ENCODE measurements at places on chromosomes 5 and 9.

DNA sequence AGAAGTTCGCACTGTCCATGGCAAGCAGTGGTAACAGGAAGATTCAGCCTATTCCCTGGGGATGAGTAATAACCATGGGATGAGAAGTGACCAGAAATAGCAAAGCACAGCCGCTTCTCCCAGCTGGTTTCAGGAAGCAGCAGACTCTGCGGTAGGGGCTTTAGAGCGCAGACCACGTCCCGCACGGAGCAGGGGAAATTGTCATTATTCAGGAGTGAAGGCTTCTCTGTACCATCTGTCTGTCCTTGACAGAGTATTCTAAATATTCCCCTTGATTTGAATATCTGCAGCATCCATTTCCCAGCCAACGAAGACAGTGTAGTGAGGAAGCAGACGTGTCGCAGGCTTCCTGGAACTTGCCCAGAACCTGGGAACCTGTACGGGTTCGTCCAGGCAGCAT, 159.6 kb downstream of the NXNL2 start:
- DNase-seq: no peak

- no peak for DNase-seq
Observed at GRCh38 chr5:935510-936084, 42.9 kb downstream of the TRIP13 start.

GRCh38 chr9:98880311-98881015, 63.2 kb upstream of the COL15A1 start:
- DNase-seq: no peak

DNA sequence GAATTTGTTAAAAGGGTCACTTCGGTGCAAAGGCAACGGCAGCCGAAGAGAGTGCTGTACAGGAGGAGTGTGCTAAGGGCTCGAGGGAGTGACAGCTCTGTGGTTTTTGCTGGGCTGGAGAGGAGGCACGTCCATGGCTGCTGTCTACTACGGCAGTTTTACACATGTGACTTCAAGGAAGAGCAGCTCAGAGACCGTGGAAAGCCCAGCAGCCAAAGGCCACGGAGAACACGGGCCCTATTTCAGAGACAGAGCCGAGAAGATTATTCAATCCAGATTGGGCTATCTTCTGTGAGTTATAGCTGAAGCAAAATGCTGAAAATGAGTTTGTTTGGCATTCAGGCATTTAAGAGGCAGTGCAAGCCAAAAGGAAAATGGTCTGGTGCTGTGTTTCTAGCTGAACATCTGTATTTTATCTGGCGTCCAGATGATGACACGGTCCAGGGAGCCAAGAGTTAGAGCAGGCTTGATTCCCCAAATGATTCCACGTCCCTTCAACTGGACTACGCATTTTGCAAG, 96.4 kb downstream of the RFK start:
- no peak for DNase-seq

DNA sequence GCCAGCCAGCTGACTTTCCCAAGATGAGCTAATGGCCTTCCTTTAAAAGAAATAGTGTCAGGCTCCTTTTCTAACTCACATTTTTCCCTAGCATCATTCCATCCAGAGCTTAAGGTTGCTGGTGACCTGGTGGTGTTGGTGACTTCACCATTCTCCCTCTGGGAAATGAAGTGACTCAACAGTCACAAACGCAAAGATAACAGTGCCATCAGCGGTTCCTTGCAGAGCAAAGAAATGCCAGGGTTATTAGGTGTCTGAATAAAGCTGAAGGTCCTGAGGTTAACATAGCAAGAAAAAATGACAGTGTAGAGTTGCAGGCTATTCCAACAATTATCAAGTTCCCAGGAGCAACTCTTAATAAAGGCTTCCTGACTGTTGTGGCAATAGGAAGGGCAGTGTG, 111.8 kb upstream of the SLC44A1 start:
- DNase-seq: peak; percentile 72

DNA sequence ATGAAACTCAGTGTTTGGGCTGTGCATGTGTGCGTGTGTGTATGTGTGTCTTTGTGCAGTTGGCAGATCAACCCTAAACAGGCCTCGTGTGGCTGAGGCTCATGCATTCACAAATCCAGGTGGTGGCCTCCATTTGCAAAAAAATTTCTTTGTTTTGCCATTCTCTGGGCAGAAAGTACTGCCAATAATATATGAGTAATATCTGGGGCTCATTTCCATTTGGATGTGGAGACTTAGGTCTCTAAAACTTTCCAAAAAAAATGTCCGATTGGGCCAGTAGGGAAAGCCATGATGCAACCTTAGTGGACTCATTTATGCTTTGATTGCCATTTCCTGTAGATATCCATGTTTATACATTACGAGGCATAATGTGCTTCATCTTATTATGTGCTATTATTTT, 77.9 kb upstream of the RPS23 start:
- DNase-seq: no peak

DNA sequence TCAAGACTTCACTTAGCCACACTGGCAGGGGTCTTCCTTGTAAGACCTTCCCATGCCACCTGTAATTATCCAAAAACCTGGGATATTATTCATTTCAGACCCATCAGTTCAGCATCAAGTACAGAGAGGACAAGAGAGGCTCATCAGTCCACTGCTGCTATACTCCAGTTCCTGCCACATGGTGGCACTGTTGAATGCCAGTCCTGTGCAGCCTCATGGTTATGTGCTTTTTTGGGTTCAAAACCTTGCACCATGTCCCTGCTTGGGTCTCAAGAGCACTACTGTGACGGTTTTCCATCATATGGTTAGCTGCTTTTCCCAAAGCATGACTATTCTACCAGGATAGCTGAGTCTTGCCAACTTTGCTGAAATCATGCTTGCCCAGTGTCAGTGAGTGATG, 8.5 kb downstream of the PTGS1 start:
- no peak for DNase-seq

DNA sequence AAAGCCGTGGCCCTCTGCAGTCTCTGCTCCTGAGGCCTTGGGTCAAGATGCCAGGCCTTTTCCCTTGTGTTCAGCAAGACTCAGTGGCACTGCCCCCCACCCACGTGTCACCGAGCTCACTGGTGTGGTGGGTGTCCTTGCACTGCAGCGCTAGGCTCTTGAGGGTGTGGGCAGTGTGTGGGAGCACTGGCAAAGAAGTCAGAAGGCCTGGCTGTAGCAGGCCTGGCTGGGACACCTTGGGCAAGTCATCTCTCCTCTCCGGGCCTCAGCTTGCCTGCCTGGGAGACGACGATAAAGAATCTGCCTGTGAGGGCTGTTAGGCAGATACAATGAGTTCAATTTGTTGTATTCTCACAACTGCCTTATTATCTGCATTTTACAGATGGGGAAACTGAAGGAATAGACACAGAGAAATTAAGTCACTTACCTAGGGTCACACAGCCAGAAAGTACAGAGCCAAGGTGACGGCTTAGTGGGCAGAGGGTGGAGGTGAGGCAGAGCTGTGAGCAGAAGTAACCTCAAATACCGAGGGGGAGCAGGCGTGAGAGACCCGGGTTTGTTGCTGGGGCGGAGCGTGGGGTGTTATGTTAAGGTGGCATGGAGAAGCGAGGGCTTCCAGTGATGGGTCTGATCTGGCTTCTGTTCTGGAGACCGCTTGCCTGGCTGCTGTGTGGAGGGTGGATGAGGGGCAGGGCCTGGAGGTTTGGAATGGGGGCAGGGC, 1.4 kb downstream of the TSPAN17 start:
- DNase-seq: no peak

DNA sequence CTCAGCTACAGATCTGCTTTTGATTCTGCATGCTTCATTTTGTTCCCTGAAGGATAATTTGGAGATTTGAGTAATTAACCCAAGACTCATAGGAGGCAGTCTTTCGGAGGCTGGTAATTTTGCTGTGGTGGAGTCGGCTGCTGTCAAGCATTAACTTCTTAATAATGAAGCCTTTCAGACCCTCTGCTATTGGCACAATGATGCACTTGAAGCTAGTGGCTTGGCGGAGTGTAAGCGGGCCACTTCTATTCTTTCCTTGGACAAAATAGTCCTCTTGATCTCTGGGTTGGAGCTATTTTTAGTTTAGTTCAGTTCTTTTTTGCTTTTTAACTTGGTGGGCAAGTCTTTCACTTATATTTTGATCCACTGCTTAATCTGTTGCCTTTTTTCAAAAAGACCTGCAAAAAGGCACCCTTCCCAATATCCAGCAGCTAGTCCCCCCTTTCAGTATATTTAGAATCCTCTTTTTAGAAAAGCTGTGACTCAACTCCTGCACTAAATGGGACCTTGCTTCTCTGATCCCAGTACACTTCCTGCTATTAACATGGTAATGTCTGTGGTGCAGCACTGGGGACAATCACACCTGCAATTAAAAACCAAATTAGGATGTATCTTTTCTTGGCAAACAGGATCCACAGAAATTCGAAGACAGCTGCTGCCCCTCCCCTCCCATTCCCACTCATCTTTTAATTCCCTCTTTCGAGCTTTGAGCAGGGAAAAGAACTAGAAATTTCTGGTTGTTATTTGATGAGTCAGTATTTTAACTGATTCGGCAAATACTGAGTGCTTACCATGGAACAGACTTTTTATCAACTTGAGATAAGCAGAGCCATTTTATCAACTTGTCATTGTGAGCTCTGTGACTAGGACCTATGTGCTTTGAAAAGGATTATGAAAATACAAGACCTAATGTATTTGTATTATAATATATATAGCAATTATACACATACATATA, 169.4 kb upstream of the ANKRD55 start:
- no peak for DNase-seq

DNA sequence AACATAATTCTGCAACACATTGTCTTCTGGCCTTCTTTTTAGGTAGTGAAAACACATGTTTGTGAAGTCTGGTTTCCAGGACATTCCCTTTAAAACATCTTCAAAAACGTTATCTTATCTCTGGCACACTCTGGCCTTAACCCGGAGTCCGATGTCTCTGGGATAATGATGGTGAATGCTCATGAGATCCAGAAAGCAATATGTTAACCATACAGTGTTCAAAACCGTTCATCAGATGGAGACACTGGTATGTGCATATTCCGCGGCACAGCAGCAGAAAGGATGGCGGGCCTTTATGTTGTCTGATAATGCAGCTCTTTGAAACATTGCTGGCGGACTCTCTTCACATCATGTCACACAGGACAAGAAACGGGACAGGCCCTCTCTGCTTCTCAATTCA, 605.2 kb downstream of the CCDC171 start:
- no peak for DNase-seq

DNA sequence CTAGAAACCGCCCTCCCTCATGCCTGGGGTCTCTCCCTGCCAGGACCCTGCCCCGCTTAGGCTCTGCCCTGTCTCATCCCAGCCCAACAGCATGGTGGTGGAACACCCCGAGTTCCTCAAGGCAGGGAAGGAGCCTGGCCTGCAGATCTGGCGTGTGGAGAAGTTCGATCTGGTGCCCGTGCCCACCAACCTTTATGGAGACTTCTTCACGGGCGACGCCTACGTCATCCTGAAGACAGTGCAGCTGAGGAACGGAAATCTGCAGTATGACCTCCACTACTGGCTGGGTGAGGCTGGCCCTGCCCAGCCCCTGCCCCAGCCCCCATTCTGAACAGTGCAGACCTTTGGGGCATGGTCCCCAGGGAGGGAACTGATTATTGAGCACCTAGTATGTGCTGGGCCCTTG, 33.9 kb downstream of the GSN start:
- DNase-seq: no peak

GRCh38 chr5:149344151-149344550, 1.1 kb upstream of the GRPEL2 start:
- DNase-seq: no peak

- no peak for DNase-seq
Observed at GRCh38 chr5:151648988-151649387, 37.7 kb downstream of the SPARC start.

DNA sequence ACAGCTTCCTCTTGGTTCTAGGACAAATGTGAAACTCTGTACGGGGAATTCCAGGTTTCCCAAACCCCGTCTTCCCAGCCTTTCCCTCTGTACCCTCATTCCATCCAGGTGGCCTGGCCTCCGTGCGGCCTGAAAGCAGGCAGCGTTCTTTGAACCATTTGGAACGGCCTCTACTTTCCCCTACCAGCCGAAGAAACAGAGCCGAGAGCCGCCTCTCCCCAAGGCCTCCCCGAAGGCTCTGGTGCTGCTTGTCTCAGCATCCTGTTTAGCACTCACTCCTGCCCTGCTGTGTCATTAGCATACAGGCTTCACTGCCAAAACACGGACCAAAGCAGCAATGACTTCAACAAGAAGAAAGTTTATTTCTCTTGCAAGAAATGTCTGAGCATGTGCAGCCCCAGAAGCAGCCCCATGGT, 137.7 kb downstream of the HSD17B3 start:
- no peak for DNase-seq

GRCh38 chr5:104569621-104570020, 1007.0 kb upstream of the NUDT12 start:
- no peak for DNase-seq

GRCh38 chr9:86020731-86021130, 78.6 kb downstream of the GOLM1 start:
- no peak for DNase-seq
